Retinal pigment epithelial cell (primary cell): ENCODE measurements at places on chromosomes 7 and 10.

- DNase-seq: no peak
These were observed 140.0 kb downstream of the CHCHD3 start for GRCh38 chr7:132941905-132942304.

GRCh38 chr10:2228320-2228901, 491.1 kb upstream of the ADARB2 start:
- DNase-seq: no peak

DNA sequence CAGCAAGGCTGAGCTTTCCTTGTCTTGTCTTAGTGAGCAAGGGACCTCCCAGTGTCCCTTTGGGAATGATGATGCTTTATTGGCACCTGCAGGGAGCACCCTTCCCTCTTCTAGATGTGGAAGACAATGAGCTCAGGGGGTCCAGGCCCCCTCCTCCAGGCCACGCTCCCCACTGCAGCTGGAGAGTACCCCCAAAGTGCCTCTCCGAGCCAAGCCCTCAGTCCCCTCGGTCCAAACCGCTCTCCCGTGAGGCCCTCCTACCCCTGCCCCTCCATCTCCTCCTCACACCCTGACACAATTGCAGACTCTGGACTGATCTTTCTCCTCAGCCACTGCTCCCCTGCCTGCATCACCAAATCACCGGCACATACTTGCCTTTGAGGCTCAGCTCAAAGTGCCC, 16.7 kb downstream of the RBP3 start:
- DNase-seq: no peak

GRCh38 chr7:1566687-1567048, 3.2 kb downstream of the PSMG3 start:
- DNase-seq: no peak

GRCh38 chr10:71687480-71687879, 32.1 kb downstream of the C10orf105 start:
- DNase-seq: no peak

- DNase-seq: no peak
These were observed 25.4 kb downstream of the CYP2C9 start for GRCh38 chr10:94963901-94964300.

DNA sequence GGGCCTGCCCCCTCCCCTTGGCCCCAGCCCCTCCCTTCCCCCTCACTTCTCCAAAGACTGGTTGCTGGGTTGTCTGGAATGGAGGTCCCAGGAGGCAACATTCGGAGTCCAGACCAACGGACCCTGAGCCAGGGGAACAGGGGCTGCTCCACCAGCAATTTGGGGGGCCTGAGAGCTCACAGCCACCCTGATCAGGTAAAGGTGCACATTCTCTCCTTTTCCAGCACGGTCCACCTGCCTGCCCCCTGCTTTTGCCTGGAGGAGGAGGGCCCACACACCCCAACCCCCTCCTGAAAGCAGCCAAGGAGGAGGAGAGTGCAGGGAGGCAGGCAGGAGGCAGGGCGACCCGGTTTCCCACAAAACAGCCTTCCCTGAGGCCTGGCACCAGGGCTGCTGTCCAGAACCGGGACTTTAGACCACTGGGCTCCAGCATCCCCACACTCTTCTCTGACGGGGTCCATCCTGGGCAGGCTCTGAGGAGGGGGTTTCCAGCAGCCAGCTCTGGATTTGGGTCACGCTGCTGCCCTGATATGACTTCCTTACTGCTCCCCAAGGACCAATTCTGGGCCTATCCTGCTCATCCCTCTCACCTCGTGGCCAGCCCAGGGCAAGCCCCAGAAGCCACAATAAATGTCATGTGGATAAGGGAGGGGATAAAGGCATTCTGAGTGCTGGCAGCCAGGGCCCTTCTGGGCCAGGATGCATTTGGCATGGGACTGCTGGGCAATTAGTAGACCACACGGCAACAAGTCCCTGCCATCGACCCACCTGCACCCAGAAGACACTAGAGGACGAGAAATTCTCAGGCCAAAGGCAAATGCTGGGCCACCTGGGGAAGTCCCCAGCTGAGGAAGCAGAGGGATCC, 1.1 kb upstream of the CAMK2B start:
- DNase-seq: no peak
